ENCODE measurements at places on chromosomes 1 and 21.

- no peak for DNase-seq
Measured at GRCh38 chr1:11072216-11072917, 12.5 kb upstream of the SRM start.

GRCh38 chr1:209646558-209646957 lies 5.7 kb downstream of the LAMB3 start:
- no peak for DNase-seq

DNA sequence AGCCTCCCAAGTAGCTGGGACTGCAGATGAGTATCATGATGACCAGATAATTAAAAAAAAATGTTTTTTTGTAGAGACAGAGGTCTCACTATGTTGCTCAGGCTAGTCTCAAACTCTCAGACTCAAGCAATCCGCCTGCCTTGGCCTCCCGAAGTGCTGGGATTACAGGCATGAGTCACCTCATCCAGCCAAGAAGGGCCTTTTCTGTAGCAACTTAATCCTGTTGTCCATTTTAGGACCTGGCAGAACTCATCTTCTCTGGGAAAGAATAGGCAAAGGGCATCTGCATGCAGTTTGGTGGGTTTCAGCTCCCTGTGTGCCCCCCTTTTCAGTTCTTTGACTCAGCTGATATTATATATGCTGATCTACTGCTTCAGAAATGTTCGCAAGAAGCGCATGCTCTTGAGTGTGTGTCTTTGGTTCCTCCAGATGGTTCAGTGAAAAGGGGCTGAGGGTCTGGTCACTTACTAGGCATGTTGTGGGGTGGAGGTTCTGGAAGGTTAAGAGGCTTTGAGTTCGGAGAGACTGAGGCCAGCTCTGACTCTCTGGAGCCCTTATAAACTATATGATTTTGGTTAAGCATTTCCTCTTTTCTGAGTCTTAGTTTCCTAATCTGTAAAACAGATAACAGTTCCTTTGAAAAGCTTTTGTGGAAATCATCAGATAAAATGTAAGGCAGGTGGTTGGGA lies 19.4 kb upstream of the SRSF4 start:
- DNase-seq: no peak

- no peak for DNase-seq
Measured at GRCh38 chr1:205988585-205988995, 14.6 kb downstream of the RAB7B start.

- DNase-seq: no peak
Measured at GRCh38 chr21:40546647-40547046, 300.3 kb downstream of the DSCAM start.

- no peak for DNase-seq
Measured at GRCh38 chr1:36365381-36365780, 20.3 kb downstream of the STK40 start.

GRCh38 chr1:25694167-25695007 lies 77.8 kb downstream of the MAN1C1 start:
- no peak for DNase-seq

GRCh38 chr1:240709676-240710075 lies 97.7 kb upstream of the GREM2 start:
- DNase-seq: no peak

DNA sequence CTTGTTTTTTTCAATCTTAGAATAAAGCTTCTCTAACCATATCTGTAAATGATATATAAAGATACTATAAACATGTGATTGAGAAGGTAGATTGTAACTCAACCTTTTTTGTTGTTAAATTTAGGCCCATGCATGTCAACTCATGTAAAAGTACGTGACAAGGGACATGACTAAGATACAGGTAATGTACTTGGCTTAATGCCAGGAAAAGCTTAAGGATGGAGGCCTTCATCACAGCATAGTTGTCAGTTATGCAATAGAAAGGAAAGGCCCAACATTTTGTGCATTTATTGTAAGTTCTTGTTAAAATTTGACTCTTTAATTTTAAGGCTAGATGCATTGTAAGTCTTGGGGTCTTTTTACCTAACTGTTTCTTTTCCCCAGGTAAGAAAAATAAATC lies 305.1 kb downstream of the LTN1 start:
- DNase-seq: no peak

GRCh38 chr1:147560765-147561471 lies 19.6 kb downstream of the BCL9 start:
- DNase-seq: no peak

GRCh38 chr1:95353194-95353593 lies 119.2 kb downstream of the RWDD3 start:
- DNase-seq: no peak

DNA sequence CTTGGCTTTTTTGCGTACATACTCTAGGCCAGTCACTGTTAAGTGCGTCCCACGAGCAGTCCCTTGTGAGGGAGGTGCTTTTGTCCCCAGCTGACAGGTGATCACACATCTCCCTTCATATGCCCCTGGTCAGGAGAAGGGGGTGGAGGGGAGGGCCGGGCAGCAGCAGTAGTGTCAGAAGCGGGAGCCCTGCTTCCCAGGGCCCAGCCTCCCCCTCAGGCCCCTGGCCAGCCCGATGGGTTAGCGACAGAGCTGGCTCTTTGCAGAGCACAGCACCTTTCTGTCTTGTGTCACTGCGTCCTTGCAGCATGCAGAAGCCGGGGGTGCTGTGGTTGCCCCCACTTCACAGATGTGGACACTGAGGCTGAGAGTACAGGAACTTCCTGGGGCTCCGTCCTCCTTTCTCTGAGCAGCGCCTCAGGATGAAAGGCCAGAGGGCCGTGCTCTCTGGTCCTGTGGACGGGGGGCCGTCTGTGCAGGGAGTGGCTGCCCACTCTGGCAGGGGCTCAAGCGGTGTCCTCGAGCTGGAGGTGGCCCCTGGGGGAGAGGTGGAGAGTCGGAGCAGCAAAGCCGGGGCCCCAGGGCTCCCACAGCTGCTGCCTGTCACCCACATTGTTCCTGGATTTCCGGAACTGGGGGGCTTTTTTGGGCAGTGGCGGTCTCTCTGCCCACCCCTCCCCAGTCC lies 5.9 kb downstream of the TMEM201 start:
- no peak for DNase-seq

- no peak for DNase-seq
Measured at GRCh38 chr1:95197616-95198252, 36.3 kb upstream of the RWDD3 start.

DNA sequence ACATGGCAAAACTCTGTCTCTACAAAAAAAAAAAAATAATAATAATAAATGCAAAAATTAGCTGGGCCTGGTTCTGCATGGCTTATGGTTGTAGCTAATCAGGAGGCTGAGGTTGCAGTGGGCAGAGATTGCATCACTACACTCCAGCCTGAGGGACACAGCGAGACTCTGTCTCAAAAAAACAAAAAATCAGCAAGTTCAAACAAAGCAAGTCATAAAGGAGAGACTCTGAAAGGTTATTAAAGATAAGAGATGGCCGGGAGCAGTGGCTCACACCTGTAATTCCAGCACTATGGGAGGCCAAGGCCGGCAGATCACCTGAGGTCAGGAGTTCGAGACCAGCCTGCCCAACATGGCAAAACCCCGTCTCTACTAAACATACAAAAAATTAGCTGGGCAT lies 28.8 kb downstream of the COP1 start:
- no peak for DNase-seq

DNA sequence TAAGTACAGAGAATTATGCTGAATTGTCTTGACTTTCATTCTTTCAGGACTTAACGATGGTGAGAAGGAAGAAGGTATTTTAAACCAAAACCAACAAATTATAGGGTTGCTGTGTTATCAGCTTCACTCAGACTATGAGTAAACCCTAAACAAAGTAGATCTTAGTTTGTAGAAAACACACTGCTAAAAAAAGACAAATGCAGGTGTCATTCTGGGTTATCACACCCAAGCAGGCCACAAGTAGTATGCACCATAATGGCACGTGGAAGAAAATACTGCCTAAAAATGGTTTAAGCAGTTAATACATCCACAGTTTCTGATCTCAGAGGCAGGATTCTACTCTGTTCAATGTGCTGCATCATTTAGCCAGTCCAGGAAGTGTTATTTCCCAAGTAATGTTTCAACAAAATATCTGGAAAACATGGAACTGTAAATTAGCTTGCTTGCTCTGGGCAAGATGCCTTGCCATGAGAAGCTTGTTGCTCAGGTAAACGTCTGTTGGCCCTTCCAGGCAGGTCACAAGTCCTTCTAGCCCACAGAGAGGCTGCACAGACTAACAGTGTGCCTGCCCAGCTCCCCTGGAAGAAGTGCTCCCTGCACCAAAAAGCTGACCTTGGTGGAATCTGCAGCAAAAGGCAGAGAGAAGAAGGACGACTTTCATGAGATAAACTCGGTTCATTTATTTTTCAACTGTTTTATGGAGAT lies 4.1 kb downstream of the DIPK1A start:
- DNase-seq: no peak

DNA sequence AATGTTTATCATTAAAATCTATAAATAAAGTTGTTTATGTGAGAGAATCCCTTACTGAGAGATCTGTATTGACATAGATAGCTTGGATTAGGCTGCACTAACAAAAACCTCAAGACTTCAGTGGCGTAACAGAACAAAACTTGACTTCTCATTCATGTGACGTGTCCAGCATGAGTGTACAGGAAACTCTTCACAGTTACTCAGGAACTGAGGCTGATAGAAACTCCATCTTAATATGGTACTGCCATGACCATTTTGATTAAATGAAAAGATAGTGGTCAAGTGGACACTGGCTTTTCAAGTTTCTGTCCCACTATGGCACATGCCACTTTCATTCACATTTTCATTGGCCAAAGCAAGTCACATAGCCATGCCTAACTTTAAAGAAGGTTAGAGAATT lies 3.7 kb downstream of the ST3GAL3 start:
- DNase-seq: no peak

- no peak for DNase-seq
Measured at GRCh38 chr1:222995620-222996309, 147.3 kb downstream of the TLR5 start.

GRCh38 chr1:236514703-236515442 lies 8.9 kb upstream of the LGALS8 start:
- no peak for DNase-seq

DNA sequence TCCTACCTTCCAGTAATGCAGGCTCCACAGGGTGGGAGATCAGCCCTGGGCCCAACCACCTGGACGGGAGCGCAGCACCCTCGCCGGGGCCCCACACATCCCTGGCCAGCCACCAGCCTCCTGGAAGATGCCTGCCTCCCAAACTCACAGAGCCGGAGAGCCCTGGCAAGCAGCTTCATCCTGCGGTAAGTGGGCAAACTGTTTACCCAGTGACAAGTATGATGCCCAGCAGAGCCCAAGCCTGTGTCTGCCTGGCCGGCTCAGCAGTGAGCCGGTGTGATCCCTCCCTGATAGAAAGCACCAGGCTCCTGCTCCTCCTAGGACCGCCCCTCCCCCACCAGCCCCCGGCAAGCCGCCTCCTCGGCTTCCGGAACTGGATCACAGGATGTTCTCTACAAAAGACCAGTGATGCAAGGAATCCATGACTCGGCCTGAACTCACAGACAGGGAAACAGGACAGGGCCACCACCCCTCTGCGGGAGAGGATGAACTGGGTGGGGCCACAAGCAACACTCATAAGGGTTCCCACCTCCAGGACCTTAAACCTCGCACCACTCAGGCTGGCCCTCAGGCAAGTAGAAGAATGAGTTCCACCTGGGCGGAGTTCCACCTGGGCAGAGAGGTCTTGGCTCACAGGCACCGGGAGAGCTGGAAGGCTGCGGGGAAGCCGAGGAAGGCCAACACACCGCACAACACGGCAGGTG lies 7.9 kb downstream of the ACOT7 start:
- no peak for DNase-seq

DNA sequence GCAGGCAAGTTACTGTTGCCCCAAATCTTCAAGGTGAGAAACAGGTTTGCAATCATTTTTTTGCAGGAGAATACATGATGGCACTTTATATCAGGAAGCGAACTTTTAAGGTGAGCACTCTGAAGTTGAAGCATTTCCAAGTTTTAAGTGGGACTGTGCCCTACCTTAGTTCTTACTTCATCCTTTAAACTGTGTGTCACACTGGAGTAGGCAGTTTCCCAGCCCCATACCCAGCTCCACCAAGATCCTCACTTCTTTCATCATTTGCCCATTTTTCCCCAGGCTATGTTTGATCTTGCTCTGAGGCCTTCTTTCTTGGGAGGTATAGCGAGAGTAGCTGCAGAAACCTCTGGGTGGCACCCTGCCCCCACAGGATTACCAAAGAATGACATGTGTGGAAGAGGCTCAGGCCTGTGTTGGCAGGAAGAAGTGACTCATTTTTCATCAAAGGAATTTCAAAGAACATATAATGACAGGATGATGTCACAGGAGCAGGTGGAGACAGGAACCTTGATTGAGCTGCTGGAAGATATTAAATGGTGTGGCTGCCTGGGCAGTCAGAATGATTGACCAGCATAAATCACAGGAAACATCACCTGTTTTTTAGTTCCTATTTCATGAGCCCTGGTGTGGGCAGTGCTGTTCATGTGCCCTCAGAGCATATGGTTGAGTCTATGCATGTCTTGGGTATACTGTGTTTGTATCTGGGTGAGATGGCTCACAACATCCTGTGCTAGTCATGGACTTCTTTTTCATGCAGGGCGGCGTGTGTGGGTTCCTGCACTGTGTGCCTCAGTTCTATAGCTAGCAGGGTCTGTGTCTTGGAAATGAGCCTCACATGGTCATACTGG lies 20.8 kb upstream of the MACF1 start:
- no peak for DNase-seq

DNA sequence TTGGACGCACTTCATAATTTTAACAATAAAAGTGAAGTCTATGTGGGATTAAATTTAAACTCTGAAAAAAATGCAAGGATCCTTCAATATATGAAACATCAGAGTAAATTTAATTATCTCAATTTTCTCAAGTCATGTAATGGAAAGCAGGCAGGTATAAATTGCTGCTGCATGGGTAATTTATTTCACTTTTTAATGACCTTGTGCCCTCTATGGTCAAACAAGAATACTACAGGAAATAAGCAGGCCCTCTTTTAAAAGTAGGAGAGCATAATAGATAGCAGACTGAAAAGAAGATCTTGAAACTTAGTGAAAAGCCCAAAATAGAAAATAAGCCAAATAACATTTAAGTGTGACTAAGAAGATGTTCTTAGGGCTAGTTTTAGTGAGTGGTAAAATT lies 22.9 kb downstream of the BCAS2 start:
- DNase-seq: no peak

DNA sequence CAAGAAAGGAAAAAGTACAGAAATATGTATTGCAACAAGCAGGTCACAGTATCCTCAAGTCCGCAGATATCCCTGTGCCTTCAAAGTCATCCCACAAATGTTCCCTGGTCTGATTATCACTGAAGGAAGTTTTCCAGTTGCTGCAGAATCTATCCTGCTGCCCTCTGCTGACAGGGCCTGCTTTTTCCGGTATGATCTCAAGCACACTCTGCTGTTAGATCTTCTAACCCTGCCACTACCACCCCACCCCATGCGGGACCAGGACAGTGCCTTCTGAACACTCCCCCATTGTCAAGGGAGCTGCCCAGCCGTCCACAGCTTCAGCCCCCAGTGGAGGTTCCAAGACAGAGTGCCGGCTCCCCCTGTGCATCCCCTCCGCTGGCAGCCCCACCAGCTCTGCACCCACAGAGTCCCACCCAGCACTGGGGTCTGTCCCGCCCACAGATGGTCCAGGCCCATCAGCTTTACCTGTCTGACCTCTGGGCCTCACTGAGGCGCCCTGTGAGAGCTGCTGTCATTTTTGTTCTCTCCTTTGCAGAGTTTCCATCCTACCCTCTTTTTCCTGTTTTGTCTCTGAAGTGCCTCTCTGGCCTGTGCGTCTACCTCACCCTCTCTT lies 27.9 kb downstream of the FAM163A start:
- no peak for DNase-seq
